ENCODE measurements at places on chromosomes 7 and 10.

DNA sequence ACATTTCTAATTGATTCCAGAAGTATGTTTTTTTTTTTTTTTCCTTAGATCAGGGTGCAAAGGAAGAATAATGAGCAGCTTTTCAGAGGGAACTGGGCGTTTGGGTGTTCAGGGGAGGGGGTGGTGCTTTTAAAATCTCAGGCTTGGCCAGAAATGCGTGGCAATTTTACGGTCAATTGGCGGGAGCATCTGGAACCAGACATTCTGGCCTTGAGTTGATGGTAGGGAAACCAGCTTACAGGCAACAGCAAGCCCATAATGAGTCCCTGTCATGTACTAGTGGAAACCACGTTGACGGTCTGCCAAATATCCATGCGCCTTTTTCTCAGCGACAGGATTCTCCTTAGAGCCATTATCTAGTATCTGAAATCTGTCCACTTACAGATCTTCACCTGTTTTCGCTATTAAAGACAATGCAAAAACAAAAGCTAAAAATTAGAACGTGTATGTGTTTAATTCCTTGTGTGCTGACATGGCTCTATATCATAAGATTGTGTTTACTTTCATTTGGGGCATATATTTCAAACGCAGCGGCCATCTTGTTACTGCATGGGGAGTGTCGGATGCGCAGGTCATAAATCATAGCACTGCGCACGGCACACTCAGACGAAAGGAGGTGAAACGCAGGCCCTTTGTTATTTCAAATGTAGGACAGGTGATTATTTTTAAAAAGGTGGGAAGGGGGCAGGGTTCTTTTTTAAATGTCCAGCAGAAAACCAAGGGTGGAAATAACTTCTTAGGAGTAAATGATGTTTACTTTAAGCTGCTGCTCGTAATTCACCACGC is 209.2 kb downstream of the AGMO start:
- DNase-seq: no peak

- no peak for DNase-seq
Measured at GRCh38 chr10:5910323-5911100, 20.5 kb downstream of the FBH1 start.

GRCh38 chr7:12431886-12432556 is 28.4 kb upstream of the VWDE start:
- no peak for DNase-seq

DNA sequence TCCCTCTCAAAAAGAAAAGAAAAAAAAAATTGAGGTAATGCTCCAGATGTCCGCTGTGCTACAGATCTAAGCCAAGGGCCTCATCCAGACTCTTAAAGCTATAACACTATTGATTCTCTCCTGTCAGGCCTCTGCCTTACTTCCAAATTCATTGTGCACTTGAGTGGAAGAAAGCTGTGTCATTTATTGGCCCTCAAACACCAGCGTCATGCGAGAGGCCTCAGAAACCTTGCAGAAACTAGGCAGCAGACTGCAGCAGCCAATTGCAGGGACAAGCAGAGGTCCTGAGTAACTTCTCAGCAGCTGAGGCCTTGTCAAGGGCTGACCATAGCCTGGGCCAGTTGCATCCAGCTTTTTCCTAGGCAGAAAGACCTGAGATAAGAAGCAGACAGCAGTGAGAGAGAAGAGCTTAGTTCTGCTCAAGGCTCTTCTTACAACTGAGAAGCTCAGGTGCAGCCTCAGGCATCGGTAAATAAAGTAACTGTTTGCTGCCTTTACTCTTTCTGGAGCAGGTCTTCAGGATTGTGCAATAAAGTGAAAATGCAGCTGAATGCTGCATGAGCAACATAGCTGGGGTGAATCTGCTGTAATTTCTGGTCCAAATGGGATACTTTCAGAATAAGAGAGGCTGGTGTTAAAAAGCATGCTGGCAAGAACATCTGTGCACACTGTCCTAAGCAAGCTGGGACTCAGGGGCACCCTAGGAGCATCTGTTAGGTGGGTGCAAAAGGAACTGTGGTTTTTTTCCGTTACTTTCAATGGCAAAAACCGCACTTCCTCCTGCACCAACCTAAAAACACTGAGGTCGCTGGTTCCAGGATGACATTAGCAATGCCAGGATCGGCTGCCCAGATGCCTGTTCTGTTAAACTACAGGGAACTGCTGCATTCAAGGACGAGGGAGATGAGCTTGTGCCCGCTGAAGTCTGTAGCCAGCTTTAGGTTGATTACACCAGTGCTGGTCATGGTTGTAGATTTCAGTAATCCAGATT is 181.8 kb upstream of the PFKP start:
- no peak for DNase-seq

- no peak for DNase-seq
Measured at GRCh38 chr7:116018731-116019130, 11.8 kb downstream of the TFEC start.

DNA sequence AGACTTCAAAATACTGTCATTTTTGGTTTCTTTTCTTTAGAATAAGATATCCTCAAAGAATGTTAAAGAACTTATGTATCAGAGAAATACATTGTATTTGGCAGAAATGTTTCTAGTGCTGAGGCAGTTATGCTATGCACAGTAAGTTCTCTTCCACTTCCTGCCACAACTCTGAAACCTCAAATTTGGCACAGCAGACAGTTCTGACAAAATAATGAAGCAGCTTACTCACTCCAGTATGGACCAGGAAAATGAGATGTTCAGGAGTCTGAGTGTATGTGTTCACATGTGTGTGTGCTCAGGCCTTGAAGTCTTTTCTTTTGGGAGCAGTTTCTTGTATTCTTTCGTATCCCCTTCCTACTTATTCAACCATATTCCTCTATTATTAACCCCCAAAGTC is 197.0 kb upstream of the AGK start:
- no peak for DNase-seq

DNA sequence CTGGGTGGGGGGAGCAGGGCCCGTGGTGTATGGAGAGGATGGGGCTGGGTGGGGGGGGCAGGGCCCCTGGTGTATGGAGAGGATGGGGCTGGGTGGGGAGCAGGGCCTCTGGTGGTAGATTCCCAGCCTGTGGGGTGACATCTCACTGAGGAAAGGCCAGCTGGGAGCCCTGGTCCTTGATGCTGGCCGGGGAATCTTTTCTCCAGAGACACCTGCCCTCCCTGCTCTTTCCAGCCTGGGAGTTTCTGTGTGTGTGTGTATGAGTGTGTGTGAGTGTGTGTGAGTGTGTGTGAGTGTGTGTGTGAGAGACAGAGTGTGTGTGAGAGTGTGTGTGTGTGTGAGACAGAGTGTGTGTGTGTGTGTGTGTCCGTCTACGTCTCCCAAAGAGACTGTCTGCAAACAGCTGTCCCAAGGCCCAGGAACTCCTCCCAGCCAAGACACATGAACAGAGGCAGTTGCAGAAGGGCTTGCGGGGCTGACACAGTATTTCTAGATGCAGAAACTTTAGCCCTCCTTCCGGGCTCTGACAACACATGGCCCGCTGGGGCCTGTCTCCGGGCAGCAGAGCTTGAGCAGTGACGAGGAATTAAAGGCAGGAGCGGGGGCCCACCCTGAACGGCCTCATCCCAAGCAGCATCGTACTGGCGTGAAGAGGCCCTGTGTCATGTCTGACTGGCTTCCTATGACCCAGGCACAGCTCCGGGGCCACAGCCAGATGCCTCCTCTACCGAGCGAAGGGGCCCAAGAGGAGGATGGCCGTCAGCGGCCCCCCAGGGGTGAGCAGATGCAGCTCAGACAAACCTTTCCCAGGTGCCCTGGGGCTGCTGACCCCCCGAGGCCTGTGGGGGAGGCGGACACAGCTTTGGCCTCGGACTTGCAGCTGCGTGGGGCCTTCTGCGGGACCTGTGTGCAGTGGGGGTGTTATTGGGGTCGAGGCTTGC is 24.3 kb downstream of the FAM20C start:
- DNase-seq: no peak

DNA sequence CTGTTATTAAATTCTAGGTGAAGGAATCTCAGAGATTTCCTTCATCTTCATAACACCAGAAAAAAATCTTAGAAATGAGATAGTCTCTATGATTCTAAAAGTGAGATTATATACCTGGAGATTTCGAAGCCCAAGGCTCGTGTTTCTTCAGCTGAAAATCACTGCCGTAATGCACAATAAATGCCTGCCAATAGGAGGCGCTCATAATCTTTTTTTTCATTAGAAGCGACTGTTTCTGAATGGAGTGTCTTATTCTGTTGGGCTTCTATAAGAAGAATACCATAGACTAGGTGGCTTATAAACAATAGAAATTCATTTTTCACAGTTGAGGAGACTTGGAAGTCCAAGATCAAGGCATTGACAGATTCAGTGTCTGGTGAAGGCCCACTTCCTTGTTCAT is 294.7 kb downstream of the PRKG1 start:
- DNase-seq: no peak

- DNase-seq: no peak
Measured at GRCh38 chr7:4871056-4871680, 9.3 kb upstream of the PAPOLB start.

- no peak for DNase-seq
Measured at GRCh38 chr10:132892004-132892403, 50.4 kb downstream of the CFAP46 start.

DNA sequence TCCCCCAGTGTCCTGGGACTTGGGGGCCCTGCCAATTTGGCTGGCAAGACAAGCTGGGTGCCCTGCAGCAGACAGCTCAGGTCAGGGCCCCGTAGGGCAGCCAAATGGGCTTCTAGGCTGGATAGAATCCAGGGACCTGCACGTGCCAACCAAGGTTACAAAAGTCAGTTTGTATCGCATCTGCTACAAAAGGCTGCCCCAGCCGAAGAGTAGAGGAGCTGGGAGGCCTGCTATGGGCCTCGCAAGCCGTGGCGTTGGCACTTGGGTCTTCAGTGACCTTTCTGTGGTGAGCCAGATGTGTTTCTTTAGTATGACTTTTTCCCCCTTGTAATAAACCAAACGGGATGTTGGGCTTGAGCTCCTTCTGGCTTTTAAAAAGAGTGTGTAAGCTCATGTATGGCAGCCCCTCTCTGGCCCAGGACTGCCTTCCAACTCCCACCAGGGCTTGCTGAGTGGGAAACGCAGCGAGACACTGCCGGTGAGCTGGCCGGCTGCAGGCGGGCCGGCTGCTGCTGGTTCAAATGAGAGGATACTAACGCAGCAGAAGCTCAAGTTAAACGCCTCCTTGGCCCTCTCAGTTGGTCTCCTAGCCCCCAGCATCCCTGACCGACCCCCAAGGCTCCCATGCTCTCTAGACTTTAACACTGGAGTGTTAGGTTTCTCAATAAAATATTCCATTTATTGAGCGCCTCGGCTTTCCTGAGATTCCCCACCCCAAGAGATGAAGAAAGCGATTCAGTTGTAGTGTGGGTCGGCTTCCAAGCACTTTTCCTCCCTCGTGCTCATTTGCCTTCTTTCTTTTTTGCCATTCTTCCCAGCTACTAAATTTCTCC is 3.1 kb upstream of the HOXA10 start:
- DNase-seq: no peak

- no peak for DNase-seq
Measured at GRCh38 chr7:129205126-129205818, 16.8 kb downstream of the SMO start.

- no peak for DNase-seq
Measured at GRCh38 chr7:107025449-107026103, 18.9 kb upstream of the PRKAR2B start.
